Hair follicle dermal papilla cell (primary cell): ENCODE measurements at places on chromosomes 12 and 14. TPM values are rescaled to one million over a fixed set of nuclear protein-coding genes. Genes with fewer than 3 reads are reported as not detected.

Gene NOC4L
- 10.6 and 10.9 TPM in 2 replicates for total RNA-seq

Gene UNC119B
- 20.3 and 24.8 TPM in 2 replicates for total RNA-seq

Gene IL26
- not detected in 2 replicates for total RNA-seq

Gene GPD1
- total RNA-seq: under 0.01 and 0.24 TPM in 2 replicates

Gene LRP6
- total RNA-seq: 23.1 and 39.3 TPM in 2 replicates
